Psoas muscle (tissue), 8 donors: ENCODE measurements at places on chromosomes 2 and 18. TPM values are rescaled to one million over a fixed set of nuclear protein-coding genes. Genes with fewer than 3 reads are reported as not detected.

DNA sequence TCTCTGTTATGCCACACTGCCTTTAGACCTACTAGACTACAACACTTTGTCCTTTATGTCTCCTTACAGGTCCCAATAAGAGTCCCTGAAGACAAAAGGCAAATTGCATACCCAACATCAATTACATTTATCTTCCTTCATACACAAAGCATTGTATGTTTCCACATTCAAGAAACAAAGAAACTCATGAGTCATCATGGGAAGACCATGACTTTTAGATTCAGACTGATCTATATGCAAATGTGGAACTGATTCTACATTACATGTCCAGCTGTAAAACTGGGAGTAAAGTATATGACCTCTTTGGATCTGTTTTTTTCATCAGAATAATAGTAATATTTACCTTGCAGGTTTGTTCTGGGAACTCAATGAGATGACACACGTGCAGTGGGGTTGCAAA, 25.2 kb upstream of the HNMT start:
- DNase-seq = no peak

DNA sequence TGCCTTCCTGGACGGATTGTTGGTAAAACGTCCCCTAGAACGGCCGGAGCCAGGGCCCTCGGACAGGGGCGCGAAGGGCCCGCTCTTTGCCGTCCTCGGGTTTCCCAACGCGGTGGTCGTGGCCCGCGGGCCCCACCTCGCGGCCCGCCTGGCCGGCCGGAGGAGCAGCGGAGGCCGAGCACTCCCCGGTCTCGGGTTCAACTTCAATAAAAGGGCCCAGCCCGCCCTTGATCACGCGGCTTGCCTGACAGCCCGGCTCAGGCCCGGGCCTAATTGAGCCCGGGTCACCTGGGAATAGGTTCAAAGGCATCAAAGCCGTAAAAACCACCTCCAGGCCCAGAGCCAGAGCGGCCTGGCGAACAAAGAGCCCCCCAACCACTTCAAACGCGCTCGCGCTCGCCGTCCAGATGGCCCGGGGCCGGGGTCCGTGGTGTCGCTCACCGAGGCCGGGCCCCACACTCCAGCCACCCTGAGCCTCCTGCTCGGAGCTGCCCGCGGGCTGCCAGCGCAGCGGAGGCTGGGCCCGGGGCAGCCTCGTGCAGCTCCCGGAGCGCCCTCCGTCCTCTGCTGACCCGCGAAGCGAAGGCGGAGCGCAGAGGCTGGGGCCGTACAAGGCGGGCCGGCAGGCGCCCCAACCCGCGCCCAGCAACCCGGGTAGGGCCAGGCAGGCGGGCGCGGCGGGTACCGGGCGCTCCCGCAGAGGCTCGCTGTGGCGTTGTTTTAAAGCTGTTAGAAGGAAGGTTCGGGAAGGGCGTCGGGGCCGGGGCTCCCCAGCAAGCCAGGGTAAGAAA, 1.1 kb upstream of the TWIST2 start:
- DNase-seq = no peak

Gene LYG2
- not detected for total RNA-seq

Gene TBR1
- total RNA-seq = not detected

Gene MARCHF4
- not detected for total RNA-seq

GRCh38 chr2:8643250-8643995, 38.4 kb upstream of the ID2 start:
- no peak for DNase-seq

- DNase-seq = peak; percentile 92
These were observed 722 bp downstream of the BAZ2B start for GRCh38 chr2:159615367-159616285.

GRCh38 chr2:10427618-10427949, 20.5 kb downstream of the ODC1 start:
- no peak for DNase-seq

GRCh38 chr2:105999211-105999989, 194.7 kb downstream of the UXS1 start:
- DNase-seq = no peak

DNA sequence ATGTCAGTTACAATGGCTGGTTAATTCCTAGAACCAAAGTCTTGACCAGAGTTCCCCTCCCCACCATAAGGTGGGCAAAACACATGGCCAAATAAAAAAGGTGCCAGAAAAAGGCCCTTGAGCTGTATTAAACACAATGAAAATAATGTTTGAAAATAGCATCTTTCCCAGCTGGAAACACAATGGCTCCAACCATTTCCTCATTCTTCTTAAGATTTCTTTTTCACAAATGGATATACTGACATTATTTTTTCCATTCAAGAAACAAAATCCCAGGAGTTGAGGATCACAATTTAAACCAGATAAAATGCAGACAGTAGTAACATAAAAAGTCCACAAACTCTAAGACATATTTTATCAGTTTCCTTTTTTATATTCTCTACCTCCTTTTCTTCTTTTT, 143.8 kb downstream of the EXOC6B start:
- no peak for DNase-seq

- no peak for DNase-seq
These were observed 67.1 kb upstream of the CTDP1 start for GRCh38 chr18:79612291-79613108.

- peak; percentile 50 for DNase-seq
These were observed 30.1 kb upstream of the SERPINE2 start for GRCh38 chr2:224069172-224069571.

DNA sequence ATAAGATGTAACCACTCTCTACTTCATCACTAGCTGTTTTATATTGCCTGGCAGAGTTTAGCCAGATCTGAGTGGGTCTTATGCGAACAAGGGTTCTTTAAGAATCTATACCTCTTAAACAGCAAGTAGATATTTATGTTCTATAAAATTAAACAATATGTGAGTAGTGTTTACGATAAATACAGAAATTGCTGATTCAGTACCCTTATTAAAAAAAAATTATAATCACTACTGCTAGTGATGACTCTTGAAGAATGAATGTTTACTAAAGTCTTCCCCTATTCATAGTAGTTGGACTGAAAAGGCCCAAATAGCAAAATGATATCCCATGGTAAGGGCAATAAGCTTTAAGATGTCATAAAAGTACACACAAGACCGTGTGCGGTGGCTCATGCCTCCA, 98.7 kb upstream of the DTNB start:
- no peak for DNase-seq

DNA sequence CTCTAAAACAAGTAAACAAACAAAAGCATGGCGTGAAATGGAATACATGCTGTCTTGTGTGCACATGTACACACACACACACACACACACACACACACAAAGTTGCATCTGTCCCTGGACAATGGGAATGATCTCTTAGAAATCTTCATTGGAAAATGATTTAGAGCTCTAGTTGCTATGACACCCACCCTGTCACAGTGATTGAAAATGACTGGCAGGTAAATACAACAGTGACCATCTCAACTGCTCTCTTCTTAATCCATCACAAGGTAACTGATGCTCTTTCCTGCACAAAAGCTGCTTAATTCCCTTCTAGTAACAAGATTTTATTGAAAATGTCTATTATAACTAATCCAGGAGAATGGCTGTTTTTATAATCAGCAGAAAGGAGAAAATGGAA, 1011.7 kb upstream of the GYPC start:
- no peak for DNase-seq

Gene SERPINB4
- total RNA-seq = not detected

Gene GAL3ST2
- total RNA-seq = 0.16 TPM

Gene VIT
- 2.1 TPM for total RNA-seq

Gene GLI2
- 0.71 TPM for total RNA-seq

GRCh38 chr2:153823880-153824279, 47.8 kb upstream of the GALNT13 start:
- no peak for DNase-seq

- no peak for DNase-seq
These were observed 24.1 kb downstream of the PLCD4 start for GRCh38 chr2:218631837-218632236.

GRCh38 chr2:33068261-33068660, 121.5 kb downstream of the LTBP1 start:
- DNase-seq = no peak

DNA sequence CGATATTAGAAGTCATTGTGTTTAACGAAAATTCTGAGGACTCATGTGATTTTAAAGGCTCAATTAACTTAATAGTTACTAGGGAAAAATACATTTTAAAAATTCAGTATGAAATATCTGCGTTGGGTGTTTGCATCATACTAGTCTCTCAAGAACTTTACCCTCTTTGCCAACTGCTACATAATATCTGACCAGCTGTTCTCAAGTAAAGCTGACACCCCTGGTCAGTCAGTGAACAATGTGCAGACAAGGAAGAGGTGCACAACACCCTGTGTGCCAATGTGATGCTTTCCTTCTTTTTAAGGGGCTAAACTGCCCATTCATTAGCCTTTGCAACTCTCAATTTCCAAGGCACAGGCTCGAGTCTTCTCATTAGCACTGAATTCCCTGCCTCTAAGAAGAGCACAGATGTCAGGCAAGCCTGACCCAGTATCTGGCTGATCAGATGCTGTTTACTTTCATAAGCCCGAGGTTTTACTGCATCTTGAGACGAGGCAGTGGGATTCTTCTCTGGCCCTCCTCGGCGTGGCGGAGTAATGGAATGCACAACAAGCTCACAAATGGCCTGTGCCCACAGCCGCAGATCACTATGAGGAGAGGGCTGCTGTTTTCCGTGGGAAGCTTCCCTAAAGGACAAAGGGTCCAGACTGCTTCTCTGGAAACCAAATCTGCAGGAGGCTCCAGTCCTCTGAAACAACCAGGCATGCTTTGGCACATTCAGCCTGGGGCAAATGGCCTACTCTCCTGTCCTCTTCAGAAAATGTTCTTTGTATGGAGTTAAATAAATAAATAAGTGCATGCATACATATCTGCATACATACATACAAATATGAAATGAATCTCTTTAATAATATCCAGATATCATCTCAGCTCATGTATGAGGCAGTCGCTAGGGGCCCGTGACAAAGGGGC, 240.3 kb downstream of the ZNF521 start:
- no peak for DNase-seq

DNA sequence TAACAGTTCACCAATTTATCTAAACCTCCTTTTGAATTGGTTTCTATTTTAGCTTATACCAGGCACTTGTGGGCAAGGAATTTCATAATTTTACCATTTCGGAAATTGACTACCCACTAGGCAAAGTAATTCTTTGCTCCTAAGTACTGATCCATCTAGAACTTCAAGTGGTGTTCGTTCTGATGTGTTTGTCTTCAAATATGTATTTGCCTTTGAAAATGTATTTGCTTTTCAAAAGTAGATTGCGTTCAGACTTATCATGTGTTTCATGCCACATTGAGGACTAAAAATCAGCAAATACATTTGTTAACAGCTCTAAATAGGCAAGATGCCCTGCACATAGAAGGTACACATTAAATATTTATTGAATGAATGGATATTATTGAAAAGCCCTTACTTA, 26.7 kb downstream of the IFIH1 start:
- DNase-seq = no peak

GRCh38 chr18:12679183-12679786, 21.4 kb upstream of the SPIRE1 start:
- DNase-seq = peak; percentile 70

- DNase-seq = no peak
These were observed 63.4 kb downstream of the LCLAT1 start for GRCh38 chr2:30510409-30510808.

DNA sequence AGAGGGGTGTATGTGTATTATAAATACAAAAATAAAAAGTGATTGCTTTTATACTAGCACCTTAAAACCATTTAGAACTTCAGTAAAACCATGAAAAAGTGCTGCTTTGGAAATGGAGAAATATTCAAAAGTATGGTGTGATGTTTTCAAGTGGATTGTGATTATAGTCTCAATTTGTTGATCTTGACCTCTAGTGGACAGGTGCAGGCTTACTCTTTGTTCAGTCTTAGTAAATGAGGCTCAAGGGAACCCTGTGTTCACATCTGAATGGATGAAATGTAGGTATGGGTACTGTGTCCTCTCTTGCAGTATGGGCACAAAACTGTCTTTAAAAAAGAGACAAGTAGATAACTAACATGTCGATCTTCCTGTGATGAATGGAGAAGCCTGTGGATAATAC, 145.8 kb downstream of the MCFD2 start:
- DNase-seq = no peak

DNA sequence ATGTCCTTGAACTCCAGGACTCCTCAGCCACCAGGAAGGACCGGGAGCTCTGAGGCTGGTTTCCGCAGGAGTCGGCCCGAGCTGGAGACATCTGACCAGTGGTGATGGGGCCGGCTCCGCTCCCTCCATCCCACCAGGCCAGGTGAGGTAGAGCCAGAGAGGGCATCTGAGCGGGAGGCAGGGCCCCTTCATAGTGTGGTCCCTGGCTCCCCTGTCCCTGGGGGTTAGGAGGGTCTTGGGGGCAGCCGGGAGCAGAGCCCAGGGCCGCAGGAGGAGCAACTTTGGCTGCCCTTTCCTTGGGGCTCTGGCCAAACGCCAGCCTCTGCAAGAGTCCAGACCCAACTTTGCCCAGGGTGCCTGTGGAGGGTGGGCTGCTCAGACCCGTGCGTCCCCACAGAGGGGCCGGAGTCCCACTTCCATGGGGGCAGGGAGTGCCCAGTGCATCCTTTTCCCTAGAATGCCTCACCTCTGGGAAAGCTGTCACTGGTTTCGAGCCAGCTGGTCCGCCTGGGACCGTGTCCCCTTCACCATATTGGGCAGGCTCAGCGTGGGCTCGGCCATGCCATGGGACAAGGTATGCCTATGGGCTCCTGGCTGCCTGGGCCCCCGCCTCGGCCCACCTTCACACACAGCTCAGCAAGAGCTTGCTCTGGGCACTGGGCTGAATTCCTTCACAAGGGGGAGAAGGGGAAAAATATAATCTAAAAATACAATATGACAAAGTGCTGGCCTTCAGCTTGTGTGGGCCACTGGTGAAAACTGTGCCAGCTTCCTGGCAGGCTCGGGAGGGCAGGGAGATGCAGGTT, 148.6 kb downstream of the TWIST2 start:
- DNase-seq = no peak

Gene HOXD11
- total RNA-seq = not detected

GRCh38 chr18:2903006-2903405, 56.2 kb downstream of the EMILIN2 start:
- peak; percentile 83 for DNase-seq

Gene SPP2
- total RNA-seq = not detected

Gene CXCR1
- total RNA-seq = 0.69 TPM

GRCh38 chr18:13319629-13320028, 101.1 kb downstream of the LDLRAD4 start:
- DNase-seq = no peak

- no peak for DNase-seq
These were observed 189.2 kb downstream of the FAM210A start for GRCh38 chr18:13537022-13537780.

DNA sequence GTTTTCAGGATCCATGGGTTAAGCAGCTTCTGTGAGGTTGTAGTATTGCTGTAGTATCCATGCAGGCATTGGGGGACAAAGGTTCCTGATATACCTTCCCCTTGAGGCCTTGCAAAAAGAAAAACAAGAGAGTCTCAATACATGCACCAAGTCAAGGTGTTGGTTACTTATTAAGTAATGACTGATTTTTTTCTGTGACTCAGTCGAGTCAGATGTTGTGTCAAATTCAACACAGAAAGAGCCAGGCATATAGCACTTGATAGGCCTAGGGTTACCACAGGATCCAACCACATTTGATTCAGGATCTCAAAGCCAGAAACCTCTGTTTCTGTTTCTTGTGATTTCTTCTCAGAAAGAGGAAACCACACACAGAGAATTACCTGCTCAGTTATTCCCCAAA, 24.9 kb upstream of the CD8A start:
- DNase-seq = no peak
